ENCODE measurements at places on chromosomes 5 and 9.

DNA sequence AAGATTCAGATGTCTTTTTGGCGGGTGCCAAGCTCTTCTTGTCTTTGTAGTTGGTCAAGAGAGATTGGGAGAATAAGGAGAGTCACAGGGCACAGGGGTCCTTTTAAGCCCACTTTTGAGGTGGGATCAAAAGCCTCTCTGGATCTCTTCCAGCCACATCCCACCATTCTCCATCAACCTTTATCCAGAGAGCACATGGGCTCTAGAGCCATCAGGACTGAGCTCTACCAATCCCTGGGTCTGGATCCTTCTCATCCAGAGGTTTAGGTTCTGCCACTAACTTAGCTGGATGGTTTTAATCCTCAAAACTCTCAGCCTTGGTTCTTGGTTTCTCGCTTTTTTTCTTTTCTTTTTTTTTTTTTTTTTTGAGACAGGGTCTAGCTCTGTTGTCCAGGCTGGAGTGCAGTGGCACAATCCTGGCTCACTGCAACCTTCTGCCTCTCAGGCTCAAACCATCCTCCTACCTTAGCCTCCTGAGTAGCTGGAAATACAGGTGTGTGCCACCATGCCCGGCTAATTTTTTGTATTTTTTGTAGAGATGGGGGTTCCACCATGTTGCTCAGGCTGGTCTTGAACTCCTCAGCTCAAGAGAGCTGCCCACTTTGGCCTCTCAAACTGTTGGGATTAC, 44.6 kb upstream of the MATR3 start:
- DNase-seq, result no peak

DNA sequence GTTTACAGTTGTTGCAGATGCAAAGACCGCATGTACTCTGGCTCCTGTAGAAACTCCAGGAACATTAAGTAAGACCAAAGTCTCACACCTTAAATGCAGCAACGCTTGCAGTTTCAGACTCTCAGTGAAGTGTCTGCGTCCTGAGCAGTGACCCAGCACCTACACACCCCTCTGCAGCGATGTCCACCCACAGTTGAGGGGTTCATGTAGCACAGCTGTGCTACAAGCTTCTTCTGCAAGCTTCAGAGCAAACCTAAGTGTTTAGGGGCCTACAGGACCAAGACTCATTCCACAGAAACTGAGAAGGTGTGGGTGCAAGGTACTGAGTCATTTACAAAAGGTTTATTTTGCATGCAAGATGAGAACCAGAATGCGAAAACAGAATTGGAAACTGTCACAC, 191.0 kb downstream of the IRX2 start:
- no peak for DNase-seq

- no peak for DNase-seq
Observed at GRCh38 chr9:26694381-26695297, 198.0 kb downstream of the CAAP1 start.

- no peak for DNase-seq
Observed at GRCh38 chr5:127599847-127600246, 49.0 kb upstream of the CTXN3 start.

DNA sequence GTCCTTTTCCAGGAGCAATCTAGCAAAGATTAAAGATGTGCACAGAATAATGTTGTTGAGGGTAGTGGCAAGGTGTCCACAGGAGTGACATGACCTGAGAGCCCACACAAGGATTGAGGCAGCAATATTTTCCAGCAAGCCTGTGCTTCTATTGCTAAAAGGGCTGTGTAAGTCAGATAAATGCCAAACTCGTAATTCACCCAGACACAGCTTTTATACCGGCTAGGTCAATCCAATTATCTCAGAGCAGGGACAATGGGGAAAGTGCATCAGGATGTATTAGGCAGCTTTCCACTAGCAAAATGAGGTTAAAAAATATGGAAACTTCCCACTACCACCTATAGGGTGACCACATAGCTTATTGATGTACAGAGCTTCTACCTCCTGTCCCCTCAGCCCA, 34.8 kb upstream of the RAB3C start:
- DNase-seq, result no peak
